NCI-H748 treated with DMSO at 0.1 percent for 48 hours (cell line): ENCODE measurements at places on chromosomes 16 and 17.

GRCh38 chr17:36575028-36575427, 16.7 kb upstream of the DHRS11 start:
- DNase-seq, result no peak

- DNase-seq, result no peak
Measured at GRCh38 chr16:67459066-67459860, 21.7 kb downstream of the ATP6V0D1 start.

- DNase-seq, result no peak
Measured at GRCh38 chr16:24950275-24950674, 64.9 kb downstream of the ARHGAP17 start.

GRCh38 chr17:74049167-74049966, 154.1 kb upstream of the RPL38 start:
- DNase-seq, result no peak

GRCh38 chr16:57013902-57014301, 24.5 kb downstream of the NLRC5 start:
- no peak for DNase-seq

DNA sequence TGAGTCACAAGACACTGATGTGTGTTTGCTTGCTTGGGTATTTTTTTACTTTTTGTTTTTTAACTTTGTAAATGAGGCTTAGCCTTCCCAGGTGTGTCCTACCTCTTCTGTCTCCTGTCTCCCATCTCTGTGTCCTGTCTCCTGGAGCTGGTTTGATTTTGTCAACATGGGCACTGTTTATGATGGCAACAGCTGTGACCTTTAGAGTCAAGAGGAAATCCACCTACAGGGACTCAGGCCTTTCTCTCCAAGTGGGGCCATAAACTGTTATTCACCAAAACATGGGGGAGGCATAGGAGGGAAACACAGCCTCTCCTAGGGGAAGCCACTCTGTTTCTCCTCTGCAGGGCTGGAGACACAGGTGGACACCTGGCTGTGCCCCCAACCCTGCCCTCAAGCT, 13.1 kb upstream of the PLCG2 start:
- peak; percentile 31 for DNase-seq

GRCh38 chr17:82820278-82821251, 19.3 kb downstream of the ZNF750 start:
- DNase-seq, result no peak

DNA sequence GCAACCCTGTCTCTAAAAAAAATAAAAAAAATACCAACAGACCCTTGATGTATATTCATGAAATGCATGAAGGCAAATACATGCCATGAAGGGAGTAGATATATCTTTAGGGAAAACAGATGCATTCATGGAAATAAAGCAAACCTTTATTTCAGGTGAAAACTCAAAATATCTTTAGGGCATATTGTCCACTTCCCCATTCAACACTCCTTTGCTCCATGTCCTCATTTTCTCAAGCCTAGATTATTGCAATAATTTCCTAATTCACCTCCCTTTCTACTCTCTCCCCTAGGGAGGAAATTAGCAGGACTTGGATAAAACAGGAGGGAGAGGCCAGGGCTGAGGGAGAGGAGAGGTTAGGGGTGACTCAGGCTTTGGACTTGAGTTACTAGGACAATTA, 5.7 kb upstream of the VPS25 start:
- no peak for DNase-seq

GRCh38 chr17:43349142-43349541, 49.7 kb upstream of the ARL4D start:
- no peak for DNase-seq

DNA sequence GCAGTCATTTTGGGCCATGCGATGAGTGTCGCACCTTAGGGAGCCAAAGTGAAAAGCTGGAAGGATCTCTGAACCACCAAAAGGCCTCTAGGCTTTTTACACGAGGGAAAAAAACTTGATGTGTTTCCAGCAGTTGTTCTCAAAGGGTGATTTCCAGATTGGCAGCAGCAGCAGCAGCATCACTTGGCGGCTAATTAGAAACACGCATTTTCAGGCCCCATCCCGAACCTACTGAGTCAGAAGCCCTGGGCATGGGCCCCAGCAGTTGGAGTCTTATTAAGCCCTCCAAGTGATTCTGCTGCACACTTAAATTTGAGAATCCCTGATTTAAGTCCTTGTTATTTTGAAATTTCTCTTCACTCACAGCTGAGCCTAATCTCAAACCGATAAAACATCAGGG, 25.3 kb upstream of the PYY start:
- no peak for DNase-seq

DNA sequence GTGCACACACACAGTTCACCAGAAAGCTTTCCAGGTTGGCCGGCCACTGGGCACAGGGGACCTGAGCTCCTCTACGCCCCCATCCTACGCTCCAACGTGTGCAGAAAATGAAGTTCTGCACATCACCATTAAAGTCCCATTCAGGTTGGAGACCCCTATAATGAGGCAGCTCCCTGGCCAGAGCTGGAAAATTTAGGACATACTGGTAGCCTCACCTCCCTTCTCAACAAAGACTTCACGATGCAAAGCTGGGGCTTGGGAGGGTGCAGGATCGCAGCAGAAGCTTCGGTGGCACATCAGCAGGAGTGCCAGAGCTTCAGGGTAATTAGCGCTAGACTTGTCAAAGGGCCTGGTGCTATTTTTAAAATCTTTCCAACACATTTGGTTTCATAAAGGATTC, 15.4 kb upstream of the CALB2 start:
- no peak for DNase-seq

GRCh38 chr17:72788950-72789585, 303.4 kb downstream of the SLC39A11 start:
- DNase-seq, result peak; percentile 47

DNA sequence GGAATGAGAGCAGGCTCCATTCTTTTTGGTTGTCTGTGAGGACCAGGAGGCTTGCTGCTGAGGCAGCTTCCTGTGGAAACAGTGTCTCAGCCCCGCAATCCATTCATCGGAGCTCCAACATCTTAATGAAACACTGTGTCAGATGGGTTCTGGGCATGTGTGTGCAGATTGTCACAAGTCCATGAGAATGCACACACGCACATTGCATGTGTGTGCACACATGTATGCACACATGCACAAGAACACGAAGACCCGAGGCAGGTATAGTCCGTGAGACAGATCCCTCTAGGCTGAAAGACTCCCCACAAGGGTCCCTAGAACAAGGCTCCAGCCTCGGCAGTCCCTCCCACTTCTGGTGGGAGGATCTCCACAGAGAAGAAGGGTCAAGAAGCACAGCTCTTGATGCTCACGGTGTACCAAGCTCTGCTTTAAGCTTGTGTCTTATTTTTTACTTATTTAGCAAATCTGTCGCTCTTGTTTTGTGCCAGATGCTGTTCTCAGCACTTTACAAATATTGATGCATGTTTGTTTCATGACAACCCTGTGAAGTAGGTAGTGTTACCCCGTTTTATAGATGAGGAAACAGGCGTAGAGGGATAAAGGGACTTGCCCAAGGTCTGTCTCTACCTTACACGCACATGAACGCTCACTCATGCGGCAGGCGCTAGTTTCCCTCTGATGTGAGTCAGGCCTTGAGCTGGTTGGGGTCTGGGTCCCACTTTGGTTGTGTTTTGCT, 213.1 kb downstream of the SEC14L1 start:
- no peak for DNase-seq

- no peak for DNase-seq
Measured at GRCh38 chr16:79593074-79593531, 7.4 kb downstream of the MAF start.

DNA sequence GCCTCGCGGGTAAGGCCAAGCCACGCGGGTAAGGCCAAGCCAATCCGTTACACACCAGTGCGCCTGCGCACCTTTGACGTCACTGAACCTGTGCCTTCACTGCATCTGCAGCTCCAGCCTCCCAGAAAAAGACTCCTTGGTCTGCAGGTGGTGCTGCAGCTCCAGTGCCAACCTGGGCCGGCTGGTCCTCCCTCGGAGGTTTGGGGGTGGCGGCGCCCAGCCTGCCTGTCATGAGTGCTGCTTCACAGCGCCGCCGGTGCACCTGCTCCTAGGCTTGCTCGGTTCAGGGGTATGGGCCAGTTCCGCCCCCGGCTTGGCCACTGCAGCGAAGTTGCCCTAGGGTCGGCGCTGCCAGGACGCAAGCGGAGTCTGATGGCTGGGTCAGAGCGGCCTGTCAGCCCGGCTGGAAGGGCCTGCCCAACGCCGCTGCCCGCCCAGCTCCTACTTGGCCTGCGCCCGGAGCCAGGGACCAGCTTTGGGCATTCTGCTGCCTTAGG, 146.6 kb downstream of the USP22 start:
- DNase-seq, result no peak

- no peak for DNase-seq
Measured at GRCh38 chr17:78124081-78124835, 4.3 kb downstream of the TMC6 start.

GRCh38 chr17:1222321-1222720, 42.5 kb upstream of the ABR start:
- no peak for DNase-seq

DNA sequence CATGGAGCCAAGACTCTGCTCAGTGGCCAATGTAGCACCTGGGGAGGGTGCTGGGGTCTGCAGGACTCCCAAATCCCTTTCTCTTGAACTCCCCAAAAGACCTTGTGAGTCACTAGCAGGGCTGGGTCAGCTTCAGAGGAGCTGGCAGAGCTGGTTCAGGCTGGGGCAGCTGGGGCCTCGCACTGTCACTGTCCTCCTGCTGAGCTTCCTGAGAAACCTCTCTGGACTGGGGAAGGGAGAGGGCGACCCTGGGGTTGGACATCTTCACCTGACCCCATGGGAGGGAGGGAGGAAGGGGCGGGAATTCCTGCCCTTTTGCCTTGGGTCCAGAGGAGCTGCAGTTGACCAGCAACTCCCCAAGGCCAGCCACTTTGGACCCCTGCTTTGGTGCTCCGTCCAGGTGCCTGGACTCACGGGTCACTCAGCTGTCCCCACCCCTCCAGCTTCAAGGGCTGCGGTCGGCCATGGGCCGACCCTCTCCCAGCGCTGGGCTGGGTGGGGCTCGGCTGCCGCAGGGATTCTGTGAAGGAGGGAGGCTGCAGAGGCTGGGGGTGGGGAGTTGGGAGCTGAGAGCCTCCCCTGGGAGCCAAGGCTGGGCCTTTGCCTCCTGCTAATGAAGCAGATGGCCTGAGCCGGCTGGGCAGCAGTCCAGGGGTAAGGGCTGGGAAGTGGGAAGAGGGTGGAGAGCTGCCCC, 9.2 kb downstream of the FMNL1 start:
- DNase-seq, result no peak

- no peak for DNase-seq
Measured at GRCh38 chr16:71855937-71856662, 10.3 kb downstream of the ATXN1L start.

DNA sequence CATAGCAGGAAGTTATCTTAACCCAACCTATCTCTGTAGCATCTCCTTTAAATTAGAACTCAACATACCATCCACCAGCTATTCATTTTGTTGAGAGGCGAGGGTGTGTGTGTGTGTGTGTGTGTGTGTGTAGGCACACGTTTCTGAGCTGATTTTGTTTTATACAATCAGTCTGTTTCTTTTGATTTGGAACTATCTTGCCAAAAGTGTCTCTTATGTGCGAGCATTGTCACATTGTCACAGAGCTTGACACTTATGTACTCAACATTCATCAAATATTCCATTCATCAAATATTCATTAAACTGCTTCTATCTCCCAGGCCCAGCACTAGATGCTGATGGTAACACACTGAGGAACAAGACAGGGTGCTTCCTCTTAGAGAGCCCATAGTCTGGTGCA, 180.4 kb downstream of the HAPSTR1 start:
- no peak for DNase-seq

- no peak for DNase-seq
Measured at GRCh38 chr16:70152578-70153302, 20.8 kb upstream of the CLEC18C start.

DNA sequence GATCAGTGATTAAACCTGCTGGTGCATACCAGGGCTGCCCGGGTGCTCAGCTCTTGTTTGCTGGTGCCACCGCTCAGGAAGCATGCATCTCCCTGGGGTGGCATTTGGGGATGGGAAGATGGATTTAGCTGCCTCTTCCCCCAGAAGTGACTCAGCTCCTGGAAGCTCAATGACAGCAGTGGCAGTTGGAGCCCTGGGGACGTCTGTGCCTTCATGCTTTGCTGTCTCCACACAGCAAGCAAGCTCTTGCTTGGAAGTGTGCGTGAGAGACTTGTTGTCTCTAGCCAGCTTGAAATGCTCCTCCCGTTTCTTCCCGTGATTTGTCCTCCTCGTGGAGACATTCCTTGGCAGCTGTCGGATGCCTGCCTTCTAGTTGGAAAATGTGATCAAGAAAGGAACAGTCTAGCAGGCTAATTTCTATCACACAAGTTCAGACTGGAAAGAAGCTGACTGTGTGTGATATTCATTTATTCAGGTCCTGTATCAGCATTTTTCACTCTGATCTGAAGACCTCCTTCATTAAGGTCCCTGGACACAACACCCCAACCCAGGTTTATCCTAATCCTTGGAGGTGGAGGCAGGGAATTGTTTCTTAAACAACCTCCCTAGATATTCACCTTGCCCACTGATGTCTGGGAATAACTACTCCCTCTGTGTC, 73.0 kb downstream of the BMERB1 start:
- no peak for DNase-seq

- no peak for DNase-seq
Measured at GRCh38 chr17:38596651-38597050, 9.1 kb downstream of the SRCIN1 start.

DNA sequence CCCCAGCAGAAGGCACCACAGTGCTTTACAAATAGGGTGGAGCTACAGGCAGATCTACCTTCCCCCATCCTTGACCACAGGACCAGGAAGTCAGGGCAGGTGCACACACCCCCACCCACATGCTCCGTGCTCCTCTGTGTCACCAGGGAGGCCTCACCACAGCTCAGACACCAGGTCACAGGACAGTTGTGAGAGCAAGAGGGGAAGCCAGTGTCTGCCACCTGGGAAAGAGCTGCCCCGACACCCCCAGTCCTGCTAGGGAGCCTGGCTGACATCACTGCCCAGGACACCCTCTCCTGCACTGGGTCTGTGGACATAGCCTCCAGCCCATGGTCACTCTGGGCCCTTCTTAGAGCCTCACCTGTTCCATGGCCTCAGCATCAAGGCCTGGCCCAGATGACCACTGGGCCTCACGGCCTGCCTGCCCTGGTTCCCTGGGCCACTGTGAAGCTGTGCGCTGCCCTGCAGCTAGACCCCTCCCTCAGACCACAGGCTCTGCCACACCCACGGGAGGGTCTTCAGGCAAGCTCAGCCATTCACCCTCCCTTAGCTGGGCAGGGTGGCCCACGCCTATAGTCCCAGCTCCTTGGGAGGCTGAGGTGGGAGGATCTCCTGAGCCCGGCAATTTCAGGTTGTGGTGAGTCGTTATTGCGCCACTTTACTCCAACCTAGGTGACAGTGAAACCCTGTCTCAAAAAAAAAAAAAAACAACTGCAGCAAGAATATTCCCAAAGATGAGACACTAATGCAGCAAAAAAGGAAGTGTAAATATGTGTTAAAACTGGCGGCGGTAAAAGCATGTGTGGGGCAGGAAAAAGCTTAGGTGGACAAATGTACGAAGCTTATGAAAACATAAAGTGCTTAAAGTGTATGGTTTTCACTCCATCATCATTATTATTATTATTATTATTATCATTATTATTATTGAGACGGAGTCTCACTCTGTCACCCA, 14.2 kb downstream of the POLR3K start:
- DNase-seq, result no peak

GRCh38 chr17:43068570-43069367, 43.7 kb downstream of the RND2 start:
- no peak for DNase-seq
